ENCODE measurements at places on chromosomes 13 and 19. TPM values are rescaled to one million over a fixed set of nuclear protein-coding genes. Genes with fewer than 3 reads are reported as not detected.
A peak's percentile ranks its signal among the peaks of the same experiment; 100 is the strongest.

DNA sequence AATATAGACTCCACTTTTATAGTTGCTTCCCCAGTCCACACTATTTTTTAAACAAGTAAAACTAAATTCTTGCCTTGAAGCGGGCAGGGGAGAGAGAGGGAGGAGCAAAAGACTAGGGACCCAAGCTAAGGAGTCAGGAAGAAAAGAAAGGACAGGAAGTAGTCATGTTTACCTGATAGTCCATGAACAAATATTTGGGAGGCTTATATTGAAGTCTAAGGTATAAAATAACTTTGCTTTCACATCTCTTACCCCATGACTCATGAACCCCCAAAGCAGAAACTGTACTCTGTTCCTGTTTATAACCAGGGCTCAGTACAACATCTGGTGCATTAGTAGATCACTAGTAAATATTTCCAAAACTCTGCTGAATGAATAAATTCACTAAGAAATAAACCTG lies 67.3 kb downstream of the ZAR1L start:
- DNase-seq: no peak

The CRLF1 gene
- total RNA-seq: 28.9 TPM

GRCh38 chr13:113589961-113590339 lies 5.4 kb downstream of the TFDP1 start:
- peak; percentile 62 for DNase-seq

The MEIS3 gene
- 7.6 TPM for total RNA-seq

GRCh38 chr19:43574424-43575155 lies 737 bp downstream of the XRCC1 start:
- no peak for DNase-seq

DNA sequence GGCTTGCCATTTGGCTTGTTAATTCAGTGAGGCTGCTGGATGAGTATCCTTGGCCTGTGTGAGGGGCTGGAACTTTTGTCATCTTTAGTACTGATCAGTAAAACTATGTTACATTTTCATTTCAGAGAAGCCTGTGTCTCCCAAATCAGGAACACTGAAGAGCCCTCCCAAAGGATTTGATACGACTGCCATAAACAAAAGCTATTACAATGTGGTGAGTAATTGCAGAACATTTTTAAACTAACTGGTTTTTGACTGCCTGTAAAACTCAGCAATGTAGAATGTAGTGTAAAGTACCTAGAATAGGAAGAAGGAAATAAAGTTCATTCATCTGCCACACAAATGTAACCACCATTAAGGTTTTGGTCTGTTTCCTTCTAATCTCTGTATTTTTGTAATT lies 87.4 kb upstream of the TEX29 start:
- DNase-seq: no peak

DNA sequence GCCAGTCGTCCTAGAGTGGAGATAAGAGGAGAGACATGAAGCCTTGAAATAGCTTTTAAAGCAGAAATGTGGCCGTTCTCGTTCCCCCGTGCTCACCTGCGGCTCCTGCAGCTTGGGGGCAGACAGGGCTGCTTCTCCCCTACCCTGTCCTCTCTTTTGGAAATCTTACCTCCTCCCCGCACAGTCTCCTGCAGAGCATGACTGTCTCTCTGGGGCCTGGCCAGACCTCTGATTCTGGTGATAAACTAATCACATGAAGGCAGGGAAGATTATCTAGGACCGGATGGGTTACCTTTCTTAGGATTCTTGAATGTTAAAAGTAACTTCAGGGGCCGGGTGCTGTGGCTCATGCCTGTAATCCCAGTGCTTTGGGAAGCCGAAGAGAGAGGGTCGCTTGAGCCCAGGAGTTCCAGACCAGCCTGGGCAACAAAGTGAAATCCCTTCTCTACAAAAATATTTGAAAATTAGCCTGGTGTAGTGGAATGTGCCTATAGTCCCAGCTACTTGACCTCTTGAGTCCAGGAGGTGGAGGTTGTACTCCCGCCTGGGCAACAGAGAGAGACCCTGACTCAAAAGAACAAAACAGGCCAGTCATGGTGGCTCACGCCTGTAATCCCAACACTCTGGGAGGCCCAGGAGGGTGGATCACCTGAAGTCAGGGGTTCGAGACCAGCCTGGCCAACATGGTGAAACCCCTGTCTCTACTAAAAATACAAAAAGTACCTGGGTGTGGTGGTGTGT lies 8.1 kb downstream of the CEBPA start:
- peak; percentile 21 for DNase-seq

The ZNF568 gene
- 13.1 TPM for total RNA-seq

DNA sequence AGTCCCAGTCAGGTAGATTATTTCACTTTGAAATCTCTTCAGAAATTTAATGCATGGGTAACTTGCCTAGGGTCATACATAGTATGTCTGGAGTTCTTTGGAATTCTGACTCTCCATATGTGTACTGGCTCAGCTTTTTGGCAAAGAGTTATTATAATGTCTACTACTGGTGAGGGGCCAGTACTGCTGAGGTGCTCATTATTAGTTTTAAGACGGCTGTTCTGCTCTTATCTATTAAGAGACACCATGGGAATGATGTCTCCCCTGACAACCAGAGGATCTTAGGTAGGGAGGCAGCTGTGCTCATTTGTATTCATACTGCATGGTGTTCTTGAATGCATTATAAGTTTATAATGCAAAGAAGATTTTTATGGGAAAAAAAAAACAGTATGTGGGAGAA lies 184.1 kb downstream of the RGCC start:
- no peak for DNase-seq

DNA sequence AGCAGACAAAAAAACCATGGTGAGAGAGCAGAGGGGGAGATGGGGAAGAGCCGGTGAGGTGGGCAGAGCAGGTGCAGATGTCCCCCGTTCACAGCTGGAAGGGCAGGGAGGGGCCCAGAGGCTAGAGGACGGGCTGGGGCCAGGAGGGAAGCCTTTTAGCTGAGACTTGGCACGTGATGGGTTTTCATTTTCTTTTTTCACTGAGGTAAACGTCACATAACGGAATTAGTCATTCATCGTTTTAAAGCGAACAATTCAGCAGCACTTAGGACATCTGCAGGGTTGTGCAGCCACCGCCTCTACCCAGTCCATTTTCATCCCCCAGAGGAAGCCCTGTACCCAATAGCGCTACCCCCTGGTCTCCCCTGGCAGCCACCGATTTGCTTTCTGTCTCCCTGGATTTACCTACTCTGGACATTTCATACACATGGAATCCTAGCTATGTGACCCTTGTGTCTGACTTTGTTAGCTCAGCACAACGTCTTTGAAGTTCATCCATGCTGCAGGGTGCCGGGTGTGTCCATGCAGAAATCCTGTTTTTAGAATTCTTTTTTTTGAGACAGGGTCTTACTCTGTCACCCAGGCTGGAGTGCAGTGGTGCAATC lies 16.0 kb upstream of the EMC10 start:
- no peak for DNase-seq

The GPR183 gene
- 11.8 TPM for total RNA-seq

GRCh38 chr19:12783291-12783848 lies 7.9 kb upstream of the JUNB start:
- no peak for DNase-seq

GRCh38 chr13:105572401-105572800 lies 963.1 kb downstream of the EFNB2 start:
- no peak for DNase-seq

Data from kidney (tissue), 22 donors.